AG08396 (cell line): ENCODE measurements at places on chromosomes 2 and 18.

DNA sequence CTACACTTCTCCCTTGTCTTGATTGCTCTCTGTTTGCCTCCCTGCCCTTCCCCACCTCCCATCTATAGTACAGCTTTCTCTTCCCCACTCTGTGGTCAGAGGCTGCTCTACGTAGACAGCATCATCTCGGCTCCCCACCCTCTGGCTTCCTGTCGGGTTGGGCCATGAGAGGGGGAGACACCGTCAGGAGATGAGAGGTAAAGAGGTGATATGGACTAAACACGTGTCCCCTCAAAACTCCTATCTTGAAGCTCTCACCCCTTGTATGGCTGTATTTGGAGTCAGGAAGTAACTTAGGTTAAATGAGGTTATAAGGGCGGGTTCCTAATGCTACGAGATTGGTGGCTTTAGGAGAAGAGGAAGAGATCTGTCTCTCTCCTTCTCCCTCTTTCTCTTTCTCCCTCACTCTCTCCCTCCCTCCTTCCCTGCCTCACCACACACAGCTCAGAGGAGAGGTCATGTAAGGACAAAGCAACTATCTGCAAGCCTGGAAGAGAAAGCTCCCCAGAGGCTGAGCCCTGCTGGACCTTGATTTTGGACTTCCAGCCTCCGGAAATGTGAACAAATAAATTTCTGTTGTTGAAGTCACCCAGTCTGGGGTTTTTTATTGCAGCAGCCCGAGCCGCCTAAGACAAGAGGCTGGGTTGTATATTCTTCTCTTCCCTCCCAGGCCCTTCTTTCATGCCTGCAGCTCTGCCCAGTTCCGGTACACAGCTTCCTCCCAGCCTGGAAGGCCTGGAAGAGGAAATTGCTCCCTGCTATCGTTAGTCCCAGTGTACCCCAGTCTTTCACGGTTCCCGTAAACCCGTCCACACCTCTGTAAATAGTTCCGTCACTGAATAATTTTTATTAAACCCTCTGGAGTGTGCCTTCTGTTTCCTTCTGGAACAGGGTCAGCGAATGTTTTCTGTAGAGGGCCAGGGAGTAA is 138.0 kb downstream of the AKAIN1 start:
- DNase-seq = no peak

DNA sequence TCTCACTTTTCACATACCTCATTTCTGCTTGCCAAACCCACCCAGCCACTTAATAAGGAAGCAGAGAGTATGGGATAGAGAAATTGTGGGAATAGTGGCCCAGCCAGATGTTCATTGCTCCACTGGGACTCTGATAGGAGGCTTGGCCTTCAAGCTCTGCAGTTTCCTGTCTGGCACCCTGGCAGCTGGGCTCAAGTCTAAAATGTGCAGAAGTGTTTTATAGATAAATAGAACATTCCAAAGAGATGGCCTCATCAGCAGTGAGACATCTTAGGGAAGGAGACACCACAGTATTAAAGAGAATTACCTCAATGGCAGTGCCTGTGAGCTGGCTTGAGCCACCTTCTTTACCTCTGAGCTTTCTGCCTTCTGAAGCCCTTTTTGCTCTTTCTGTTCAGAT is 24.7 kb downstream of the COPS7B start:
- peak; percentile 71 for DNase-seq

DNA sequence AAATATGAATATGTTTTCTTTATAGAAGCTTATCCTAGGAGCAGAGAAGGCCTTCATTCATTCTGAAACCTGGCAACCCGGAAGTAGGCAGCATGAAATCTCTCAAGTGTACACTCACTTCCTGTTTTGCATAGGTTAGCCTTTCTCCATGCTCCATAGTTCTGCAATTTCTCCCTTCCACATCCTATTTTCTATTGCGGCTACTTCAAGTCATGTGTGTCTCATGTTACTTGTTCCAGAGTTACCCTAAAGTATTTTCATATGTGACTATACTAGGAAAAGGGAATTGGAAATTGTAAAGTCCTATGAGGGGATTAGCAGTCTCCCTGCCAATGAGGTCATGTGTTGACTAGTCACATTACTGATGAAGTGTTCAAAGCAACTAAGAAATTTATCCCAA is 320.6 kb downstream of the NCKAP5 start:
- no peak for DNase-seq

DNA sequence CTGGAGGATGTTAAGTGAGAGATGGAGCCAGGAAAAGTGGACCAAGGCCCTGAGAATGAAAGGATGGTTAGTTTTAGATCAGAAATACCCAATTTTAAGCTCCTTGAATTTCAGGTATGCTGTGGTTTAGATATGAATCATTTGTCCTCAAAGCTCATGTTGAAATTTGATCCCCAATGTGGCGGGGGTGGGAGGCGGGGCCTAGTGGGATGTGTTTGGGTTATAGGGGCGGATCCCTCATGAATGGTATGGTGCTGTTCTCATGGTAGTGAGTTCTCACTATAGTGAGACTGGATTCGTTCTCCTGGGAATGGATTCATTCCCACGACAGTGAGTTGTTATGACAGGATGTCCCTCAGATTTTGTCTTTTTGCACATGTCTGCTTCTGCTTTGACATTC is 11.4 kb downstream of the MYO5B start:
- DNase-seq = no peak

DNA sequence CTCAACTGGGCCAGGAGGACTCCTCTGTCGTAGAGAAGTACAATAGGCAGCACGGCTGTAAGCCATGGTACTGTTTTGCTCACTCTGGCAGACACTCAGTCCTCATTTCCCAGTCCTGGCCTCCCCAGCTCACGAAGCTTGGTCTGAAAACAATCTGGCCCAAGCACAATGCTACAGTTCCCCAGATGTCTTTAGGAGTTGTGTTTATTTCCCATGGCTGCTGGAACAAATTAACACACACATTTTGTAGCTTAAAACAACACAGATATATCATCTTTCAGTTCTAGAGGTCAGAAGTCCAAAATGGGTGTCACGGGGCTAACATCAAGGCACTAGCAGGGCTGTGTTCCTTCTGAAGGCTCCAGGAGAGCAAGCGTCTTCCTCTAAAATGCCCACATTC is 13.0 kb downstream of the FABP1 start:
- no peak for DNase-seq

DNA sequence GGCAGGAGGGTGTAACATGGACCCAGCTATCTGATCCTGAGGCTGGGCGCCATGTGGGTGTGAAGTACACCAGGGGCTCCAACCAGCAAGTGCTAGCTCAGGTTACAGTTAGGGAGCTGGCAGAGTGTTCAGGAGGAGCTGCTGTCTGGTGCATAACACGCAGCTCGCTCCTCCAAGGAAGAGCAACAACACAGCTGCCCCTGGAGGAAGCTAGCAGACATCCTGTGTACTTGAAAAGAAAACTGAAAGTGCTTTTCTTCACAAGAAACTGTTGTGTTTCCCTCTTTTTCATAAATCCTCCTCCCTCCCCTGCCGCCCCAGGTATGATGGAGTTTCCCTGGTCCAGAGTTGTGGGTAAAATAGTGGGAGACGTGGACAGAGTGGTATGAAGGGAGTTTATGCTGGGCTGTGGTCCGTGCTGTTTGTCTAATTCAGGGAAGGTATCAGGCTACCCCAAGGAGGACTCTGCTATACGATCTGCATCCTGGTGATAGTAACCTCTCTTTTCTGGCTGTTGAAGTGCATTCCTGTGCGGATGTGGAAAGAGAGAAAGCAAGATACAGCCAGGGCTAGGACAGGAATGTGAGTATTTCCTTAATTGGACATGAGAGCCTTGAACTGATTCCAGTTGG is 6.1 kb upstream of the LBH start:
- peak; percentile 57 for DNase-seq

DNA sequence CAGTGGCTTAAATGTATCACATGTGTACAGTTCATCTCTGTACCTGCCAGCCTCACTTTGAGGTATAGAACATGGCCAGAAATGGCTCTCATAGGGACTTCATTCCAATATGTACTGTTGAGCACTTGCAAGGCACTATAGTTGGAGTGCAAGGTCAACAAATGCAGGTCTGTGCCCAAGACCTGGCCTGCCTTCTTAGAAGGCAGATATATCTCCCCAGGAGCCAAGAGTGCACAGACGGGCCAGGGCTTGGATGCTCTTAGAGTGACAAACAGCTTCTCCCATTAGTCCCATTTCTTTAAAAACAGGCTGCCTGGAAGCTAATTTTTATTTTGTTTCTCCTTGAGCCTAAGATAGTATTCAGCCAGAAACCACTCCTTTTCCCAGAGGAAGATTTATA is 7.3 kb downstream of the TEX261 start:
- no peak for DNase-seq

GRCh38 chr2:177622521-177622920 is 229.9 kb downstream of the AGPS start:
- DNase-seq = no peak

DNA sequence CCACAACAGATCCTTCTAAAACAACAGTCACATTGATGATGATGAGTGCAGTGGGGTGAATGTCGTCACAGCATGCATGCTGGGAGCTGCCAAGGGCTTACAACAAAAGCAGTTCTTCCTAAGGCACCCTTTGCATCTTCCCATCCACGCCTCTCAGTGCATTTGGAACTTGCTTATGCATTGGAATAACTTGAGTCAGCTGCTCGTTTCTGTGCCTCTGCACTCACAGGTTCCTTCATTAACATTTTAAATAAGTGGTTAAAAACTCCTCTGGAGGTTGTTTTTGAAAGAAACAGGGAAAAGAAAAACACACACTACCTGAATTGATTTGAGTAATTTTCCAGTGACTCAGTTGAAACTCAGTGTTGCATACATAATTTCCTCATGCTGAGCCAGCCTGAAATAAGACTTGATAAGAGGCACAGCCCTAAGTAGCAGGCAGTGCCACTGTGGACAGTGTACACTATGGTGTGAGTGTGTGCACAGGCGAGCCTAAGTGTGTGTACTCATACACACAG is 46.8 kb upstream of the TRIM43B start:
- no peak for DNase-seq

DNA sequence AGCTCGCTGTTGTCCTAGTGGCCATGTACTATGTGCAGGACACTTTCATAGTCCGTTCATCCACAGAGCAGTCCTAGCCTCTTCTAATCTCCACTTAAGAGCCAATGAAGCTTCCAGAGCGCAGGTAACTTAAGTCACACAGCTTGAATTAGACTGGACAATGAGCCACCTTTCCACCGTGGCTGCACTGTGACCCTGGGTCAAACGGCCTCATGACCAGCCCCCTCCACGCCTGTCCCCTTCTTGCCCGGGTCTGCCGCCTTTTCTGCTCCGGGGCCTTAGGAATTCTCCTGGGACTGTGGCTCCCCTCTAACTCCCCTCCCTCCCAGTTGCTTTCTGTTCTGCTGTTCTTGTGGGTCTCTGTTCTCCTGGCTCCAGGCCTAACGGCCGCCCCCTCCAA is 8.4 kb upstream of the PRKCE start:
- DNase-seq = peak; percentile 20

GRCh38 chr18:76982841-76983583 is 149.6 kb downstream of the MBP start:
- DNase-seq = peak; percentile 92

GRCh38 chr2:238250896-238251295 is 11.1 kb upstream of the HES6 start:
- DNase-seq = no peak

GRCh38 chr2:85601771-85602475 is 575 bp downstream of the TMEM150A start:
- peak; percentile 62 for DNase-seq

GRCh38 chr2:28692411-28692810 is 59.2 kb upstream of the PPP1CB start:
- no peak for DNase-seq

DNA sequence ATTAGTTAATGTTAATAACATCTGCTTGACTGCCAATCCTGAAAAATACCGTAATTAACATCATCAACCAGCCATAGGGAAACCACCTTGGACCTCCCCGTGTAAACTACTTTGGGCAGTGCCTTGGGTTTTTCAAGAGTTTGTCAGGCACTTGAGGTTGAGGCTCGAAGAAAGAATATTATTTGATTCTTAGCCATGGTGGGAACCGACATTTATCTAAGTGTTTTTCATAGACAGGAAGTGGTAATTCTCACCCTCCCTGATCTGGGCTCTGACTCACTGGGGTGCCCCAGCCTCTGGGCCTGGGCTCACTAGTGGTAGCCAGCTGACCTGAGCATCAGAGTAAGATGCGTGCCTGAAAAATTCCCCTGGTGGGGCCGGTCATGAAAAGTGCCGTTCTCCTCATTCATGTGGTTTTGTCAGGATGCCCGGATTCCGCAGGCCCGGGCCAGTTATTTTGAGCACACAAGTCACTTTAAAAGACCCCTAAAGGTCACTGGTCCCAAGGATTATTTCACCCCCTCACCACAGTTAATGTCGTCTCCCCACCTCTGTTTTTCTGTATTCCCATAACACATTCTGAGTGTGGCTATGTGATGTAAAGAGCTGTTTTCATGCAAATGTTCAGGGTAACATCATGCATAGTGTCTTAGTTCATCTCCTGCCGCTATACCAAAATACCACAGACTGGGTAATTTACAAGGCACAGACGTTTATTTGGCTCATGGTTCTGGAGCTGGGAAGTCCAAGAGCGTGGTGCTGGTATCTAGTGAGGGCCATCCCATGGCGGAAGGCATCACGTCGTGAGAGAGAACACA is 21.6 kb upstream of the SPATA3 start:
- DNase-seq = peak; percentile 81

DNA sequence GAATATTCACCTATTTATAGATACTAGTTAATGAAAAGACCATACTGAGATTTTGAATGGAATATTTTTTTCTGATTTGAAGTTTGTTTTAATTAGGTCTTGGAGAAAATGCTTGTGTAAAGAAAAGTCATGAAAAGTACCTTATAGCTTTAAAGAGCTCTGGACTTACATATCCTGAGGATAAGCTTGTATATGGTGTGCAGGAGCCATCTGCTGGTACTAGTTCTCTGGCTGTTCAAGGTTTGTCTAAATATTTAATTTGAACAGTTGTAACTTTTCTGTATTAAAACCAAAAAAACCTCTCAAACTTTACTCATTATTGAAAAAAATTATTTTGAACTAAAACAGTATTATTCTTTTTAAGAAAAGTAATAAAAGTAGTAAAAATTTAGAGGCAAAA is 50.1 kb downstream of the UBR3 start:
- DNase-seq = no peak

GRCh38 chr2:16972276-16972675 is 306.6 kb upstream of the CYRIA start:
- DNase-seq = no peak

- no peak for DNase-seq
Observed at GRCh38 chr2:122319539-122320132, 564.2 kb downstream of the TSN start.

DNA sequence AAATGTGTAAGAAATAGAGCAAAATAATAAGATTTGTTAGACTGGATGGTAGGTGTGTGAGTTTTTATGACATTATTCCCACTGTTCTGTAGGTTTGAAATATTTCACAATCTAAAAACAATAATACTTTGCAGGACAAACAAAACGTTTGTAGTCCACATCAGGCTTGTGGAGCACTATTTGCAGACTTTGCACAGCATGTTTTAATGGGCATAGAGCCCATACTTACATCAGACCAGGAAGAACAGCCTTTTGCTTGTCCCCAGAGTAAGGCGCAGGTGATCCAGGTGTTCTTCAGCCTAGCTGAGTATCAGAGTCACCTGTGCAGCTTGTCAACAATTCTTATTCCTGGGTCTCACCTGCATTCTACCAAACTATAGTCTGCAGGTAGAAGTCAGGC is 9.1 kb upstream of the STK39 start:
- no peak for DNase-seq
